ENCODE measurements at places on chromosomes 3 and 15.

DNA sequence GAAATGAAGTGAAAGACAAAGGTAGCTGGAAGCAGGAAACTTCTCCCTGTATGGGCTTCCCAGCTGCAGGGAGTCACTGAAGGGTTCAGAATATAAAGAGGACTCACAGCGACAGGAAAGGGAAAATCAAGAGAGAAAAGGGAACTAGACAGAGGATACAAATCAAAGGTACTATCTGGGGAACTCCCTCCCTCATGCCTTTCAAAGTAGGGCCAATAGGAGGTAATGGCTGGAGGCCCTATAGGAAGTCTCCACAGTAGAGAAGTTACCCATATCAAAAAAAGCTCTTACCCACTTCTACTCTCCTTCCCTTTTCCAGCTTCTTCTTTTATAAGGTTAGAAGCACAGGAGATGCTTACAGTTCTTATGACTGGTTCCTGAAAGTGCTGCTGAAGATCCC is 43.5 kb downstream of the FMN1 start:
- peak; percentile 68 for DNase-seq

GRCh38 chr15:63232943-63233342 is 43.5 kb downstream of the RAB8B start:
- DNase-seq, result no peak

- DNase-seq, result peak; percentile 17
These were observed 99.5 kb upstream of the KCNMB2 start for GRCh38 chr3:178436773-178437172.

GRCh38 chr15:51841406-51842040 is 12.1 kb downstream of the TMOD3 start:
- peak; percentile 73 for DNase-seq

- DNase-seq, result no peak
These were observed 100.3 kb downstream of the CCNL1 start for GRCh38 chr3:157059661-157060060.

DNA sequence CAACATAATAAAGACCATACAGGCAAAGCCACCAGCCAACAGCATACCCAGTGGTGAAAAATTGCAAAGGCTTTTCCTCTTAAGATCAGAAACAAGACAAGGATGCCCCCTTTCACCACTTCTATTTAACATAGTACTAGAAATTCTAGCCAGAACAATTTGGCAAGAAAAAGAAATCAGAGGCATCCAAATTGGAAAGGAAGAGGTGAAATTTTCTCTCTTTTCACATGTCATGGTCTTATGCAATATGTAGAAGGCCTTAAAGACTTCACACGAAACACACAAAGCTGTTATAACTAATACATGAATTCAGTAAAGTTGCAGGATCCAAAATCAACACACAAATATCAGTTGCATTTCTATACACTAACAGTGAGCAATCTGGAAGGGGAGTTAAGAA is 120.2 kb downstream of the APBA2 start:
- no peak for DNase-seq

GRCh38 chr15:88225461-88225860 is 31.1 kb downstream of the NTRK3 start:
- DNase-seq, result no peak

GRCh38 chr3:38002291-38002876 is 11.8 kb downstream of the VILL start:
- DNase-seq, result no peak

- DNase-seq, result peak; percentile 30
These were observed 4.2 kb downstream of the OCA2 start for GRCh38 chr15:28094732-28095521.
